PC-9 (cell line): ENCODE measurements at places on chromosomes 7 and 10.

GRCh38 chr10:101261702-101262101, 32.4 kb upstream of the LBX1 start:
- DNase-seq = no peak

DNA sequence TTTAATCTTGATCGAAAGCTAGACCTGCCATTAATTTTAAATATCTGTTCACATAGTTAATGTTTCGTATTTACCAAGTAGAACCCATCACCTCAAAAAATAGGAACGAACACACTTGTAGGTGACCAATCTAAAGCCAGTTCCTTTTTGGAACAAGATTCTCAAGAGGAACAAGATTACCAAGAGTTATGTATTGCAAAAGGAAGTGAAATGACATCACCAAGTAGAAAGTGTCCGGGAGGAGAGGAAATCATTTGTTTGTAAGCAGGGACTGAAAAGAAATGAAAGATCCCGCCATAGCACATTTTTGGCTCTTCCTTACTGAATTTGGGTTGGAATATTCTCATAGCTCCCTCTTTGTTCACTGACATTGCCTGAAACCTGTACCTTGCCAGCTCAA, 1200.5 kb downstream of the SORCS1 start:
- no peak for DNase-seq

GRCh38 chr7:55381696-55382095, 16.6 kb downstream of the LANCL2 start:
- DNase-seq = no peak

GRCh38 chr7:27062946-27063345, 32.9 kb downstream of the HOXA1 start:
- no peak for DNase-seq

- no peak for DNase-seq
Observed at GRCh38 chr7:48847917-48848316, 76.4 kb upstream of the CDC14C start.

DNA sequence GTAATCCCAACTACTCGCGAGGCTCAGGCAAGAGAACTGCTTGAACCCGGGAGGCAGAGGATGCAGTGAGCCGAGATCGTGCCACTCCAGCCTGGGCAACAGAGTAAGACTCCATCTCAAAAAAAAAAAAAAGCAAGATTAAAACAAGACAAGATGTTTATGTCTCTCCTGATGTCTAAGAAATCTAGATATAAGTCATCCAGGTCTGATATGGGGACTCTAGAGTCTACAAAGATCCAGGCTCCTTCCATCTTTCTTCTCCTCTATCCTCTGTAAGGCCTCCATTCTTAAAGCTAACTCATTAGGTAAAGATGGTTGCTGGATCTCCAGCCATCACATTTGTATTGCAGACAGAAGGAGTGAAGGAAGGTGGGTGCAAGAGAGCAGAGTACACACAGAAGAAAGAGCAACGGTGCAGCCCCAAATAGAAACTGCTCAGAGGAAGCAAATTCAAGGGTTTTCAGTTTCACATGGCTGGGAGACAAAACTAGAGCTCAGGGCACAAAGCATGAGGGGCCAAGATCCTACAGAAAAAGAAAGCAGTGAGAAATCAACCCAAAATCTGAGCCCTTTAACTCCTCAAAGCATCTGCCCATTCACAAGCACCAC, 57.6 kb downstream of the USP6NL start:
- no peak for DNase-seq

GRCh38 chr7:6436385-6436685, 11.4 kb downstream of the DAGLB start:
- no peak for DNase-seq

GRCh38 chr10:121187391-121187790, 336.2 kb downstream of the WDR11 start:
- DNase-seq = no peak

DNA sequence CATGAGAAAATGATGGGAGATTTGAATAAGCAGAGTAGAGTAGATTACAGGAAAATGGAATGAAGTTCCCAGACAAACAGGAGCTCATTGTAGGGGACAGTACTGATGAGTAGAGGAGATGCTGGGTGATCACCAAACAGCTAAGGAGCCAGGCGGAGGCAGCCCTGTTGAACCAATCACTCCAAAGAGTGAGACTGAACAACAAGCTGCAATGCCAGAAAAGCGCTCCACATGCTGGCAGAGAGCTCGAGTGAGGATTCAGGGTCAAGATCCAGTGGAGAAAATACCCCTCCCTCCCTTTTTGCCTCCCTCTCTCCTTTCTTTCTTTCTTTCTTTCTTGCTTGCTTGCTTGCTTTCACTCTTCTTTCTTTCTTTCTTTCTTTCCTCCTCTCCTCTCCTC, 133.3 kb downstream of the PFKFB3 start:
- DNase-seq = no peak

DNA sequence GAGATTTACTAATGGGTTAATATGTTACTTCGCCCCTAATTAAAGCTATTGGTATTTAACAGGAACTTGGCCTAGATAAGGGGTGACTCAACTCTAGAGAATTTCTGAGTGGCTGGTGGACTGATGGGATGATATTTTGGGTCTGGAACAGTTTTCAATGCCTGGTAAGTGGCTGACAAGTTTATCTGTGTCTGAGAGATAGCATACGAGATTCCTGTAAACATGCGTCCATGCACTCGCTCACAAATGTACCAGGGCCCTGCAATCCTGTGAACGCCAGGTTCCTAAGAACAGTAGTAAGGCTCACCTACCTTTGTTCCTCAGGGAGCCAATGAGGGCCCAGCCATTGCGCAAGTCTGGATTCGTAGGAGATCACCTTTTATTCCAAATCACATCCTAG, 683.8 kb upstream of the ANKRD30A start:
- DNase-seq = no peak

DNA sequence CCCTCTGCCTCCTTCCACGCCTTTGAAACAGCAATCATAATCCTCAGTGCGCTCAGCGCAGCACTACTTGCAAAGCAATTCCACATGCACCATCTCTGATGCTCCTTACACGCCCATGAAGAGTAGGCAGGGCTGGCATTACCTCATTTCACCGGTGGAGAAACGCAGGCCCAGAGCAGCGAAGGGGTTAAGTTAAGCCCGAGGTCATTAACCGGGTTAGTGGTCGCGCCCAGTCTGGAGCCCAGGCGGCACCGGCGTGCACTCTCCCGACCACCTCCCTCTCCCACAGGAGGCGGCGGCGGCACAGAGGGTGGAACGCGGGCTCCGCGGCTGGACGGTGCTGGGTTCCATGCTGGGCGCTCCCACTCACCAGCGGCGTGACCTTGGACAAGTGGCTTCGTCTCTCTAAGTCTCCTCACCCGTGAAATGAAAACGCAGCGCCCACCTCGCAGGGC, 515 bp downstream of the FASTK start:
- DNase-seq = no peak
